ENCODE measurements at places on chromosomes 4 and X.

DNA sequence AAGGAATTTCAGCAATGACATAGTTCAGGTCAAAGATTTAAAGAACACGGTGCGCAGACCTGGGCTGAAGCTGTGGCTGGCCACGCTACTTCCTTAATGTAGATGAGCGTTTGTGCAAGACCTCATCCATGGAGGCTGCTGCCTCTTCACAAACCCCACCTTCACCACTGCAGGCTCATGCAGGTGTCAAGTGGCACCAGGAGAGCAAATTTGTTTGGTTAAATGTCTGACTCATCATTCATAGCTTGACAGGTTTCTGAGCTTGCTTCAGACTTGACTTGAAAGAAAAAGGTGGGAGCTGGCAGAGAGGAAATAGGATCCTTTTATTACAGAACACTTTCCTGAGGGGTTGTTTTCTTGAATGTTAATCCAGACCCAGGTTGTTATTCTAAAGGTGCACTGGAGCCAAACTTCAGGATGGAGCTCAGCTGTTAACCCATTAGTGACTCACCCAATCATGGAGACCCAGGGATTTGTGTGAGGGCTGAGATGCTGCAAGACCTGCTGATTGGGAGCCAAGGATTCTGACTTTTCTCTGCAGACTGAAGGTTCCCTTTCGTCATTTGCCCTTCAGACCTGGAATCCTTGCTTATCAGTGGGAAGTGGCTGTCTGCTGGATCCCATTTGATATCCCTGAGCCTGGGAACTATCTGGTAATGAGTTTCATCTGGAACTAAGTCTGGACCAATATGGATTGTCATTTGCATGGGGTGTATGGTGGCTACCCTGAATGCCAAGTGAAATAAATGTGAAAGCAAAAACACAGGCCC, 315.3 kb downstream of the PTTG2 start:
- DNase-seq = no peak

GRCh38 chrX:122219226-122219625, 964.9 kb upstream of the GRIA3 start:
- no peak for DNase-seq

DNA sequence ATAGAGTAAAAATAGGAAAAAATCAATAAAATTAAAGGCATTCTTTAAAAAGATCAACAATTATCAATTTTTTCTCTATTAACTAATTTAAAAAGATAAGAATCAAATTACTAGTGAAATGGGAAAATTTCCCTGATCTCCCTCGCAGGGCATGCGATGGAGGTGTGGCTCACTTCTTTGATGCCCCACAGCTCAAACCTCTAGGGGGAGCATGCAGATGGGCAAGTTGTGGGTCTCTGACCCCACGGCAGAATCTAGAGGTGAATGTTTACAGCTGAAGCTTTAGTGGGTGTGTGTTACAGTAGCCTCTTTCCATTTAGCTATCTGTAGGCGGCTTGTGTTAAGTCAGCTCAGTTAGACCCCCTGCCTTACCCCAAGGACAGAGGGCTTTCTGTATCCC, 1348.8 kb downstream of the PCDH18 start:
- DNase-seq = no peak

DNA sequence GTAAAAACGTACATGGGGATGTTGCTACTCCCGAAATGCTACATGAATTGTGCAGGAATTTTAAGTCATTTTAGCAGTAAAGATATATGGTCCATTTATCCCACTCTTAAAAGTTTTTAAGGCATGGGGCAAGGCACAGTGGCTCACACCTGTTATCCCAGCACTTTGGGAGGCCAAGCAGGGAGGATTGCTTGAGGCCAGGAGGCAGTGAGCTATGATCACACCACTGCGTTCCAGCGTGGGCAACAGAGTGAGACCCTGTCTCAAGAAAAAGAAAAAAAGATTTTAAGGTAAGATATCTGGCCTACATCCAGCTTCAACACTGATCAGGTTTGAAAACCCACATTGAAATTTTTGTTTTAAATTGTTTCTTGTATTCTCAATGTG, 1.2 kb upstream of the SEC24D start:
- no peak for DNase-seq

GRCh38 chr4:140995058-140995457, 138.2 kb downstream of the RNF150 start:
- no peak for DNase-seq

GRCh38 chrX:9534686-9535085, 69.8 kb downstream of the TBL1X start:
- no peak for DNase-seq

- no peak for DNase-seq
These were observed 2141.9 kb upstream of the AGA start for GRCh38 chr4:179584101-179584500.

GRCh38 chrX:111005166-111005565, 90.8 kb upstream of the PAK3 start:
- DNase-seq = no peak

- DNase-seq = no peak
These were observed 47.2 kb downstream of the SLC34A2 start for GRCh38 chr4:25702848-25703247.

GRCh38 chrX:136272325-136272724, 21.1 kb upstream of the MAP7D3 start:
- DNase-seq = no peak

DNA sequence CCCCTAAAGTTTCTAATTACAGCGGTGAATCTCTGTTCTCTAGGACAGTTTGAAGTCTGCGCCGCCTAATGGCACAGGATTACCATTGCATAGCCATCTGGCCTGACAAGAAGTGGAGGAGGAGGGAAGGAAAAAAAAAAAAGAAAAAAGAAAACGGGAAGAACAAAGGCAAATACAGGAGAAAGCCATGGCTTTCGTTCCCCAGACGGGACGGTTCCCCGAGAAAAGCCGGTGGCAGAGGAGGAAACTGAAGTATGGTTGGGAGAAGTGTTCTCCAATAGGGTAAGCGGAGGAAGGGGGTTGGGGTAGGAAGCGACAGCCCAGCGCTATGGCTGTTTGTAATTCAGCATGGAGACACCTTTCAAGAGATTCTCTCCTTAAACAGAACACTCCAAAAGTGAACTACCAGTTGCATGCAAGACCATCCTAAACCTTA, 80.8 kb downstream of the HMGN5 start:
- DNase-seq = no peak

- no peak for DNase-seq
These were observed 46.6 kb upstream of the FAM47C start for GRCh38 chrX:36961590-36961989.

DNA sequence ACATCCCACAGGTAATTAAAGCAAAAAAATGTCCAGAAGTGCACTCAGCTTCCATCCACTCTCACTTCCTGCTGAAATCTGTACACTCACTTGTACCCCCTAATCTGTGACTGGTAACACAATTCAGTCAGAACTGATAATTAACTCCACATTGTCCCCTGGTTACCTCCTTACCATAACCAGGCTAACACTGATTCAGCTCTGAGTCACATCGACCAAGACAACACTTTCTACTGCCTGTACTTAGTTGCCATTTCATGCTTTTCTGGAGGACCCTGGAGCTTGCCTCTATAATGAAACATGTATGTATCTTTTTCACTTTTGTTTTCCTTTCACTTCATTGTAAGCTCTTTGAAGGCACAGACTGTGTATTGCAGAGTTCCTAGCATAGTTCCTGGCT, 130.9 kb upstream of the GABRG1 start:
- DNase-seq = no peak

GRCh38 chr4:163591614-163592020, 97.1 kb downstream of the TMA16 start:
- DNase-seq = no peak

GRCh38 chrX:133530960-133531359, 115.7 kb upstream of the GPC4 start:
- no peak for DNase-seq

DNA sequence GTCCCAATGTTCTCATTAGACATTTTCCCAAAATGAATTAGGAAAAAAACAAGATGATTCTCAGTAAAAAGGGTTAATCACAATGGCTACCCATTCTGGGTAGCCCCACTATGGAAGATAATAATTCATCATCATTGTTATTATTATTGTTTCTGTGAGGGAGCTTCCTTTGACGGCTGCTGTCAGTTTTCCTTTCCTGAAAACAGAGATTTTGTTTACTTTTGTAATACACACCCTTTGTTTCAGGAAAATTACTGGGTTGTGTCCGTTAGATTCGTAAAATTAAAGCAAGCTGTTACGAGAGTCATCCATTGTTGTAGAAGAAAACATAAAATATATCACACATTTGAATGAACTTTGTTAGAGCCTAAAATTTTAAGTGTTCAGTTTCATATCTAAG, 192.9 kb upstream of the ANKRD50 start:
- DNase-seq = no peak

- DNase-seq = no peak
These were observed 71.9 kb upstream of the STX18 start for GRCh38 chr4:4613641-4614286.

DNA sequence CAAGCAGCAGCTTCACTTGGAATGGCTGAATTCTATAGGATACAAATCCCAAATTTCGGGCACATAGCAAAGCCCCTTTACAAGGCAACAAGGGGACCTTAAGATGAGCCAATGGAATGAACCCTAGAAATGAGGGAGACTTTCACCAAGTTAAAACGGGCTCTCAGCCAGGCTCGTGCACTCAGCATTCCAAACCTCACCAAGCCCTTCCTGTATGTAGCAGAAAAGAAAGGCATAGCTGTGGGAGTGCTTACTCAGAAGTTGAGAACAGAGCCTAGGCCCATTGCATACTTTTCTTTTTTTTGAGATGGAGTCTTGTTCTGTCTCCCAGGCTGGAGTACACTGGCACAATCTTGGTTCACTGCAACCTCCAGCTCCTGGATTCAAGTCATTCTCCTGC, 10.8 kb upstream of the HERC5 start:
- DNase-seq = no peak

DNA sequence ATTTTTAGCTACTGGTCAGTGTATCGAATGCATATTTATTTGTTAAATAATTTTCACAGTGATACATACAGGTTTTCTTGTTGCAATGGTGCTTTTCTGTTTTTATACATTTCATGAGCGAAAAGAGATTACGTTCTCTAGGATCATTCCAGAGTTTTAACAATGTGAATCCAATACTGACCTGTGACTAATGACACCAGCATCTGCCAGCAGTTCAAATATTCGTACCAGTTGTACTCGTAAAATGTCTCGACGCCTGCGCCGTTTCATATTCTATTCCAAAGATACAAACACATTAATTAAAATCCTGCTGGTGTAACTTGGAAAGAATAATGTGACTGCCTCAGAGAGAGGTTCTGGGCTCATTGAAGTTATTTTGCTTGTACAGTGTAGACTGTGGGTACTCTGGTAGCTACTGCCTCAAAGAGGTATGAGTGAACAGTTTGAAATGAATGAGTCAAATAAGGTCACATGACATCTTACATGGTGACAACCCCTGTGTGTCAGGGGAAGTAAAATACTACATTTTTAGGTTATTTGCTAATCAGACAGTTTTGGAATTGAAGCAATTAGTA, 80.7 kb downstream of the ZAR1 start:
- peak; percentile 4 for DNase-seq
